Airway epithelial cell (primary cell): ENCODE measurements at places on chromosomes 6 and 20. TPM values are rescaled to one million over a fixed set of nuclear protein-coding genes. Genes with fewer than 3 reads are reported as not detected.

The NKAPL gene
- 0.56 and 1.0 TPM in 2 replicates for total RNA-seq

The IL17F gene
- not detected in 2 replicates for total RNA-seq

The UBE3D gene
- total RNA-seq = 3.0 and 3.9 TPM in 2 replicates

The MMP24 gene
- total RNA-seq = not detected in 2 replicates

The SNAP91 gene
- not detected in 2 replicates for total RNA-seq

The GUCA1A gene
- total RNA-seq = 0.07 TPM in 1 of 2 replicates, not detected in the other

The PGC gene
- not detected in 2 replicates for total RNA-seq

The CFB gene
- total RNA-seq = 3.1 and 3.9 TPM in 2 replicates

The FOXQ1 gene
- 4.7 and 7.7 TPM in 2 replicates for total RNA-seq

The MLN gene
- total RNA-seq = not detected in 2 replicates

The CTAGE9 gene
- not detected in 2 replicates for total RNA-seq

The VPS52 gene
- 20.4 and 33.0 TPM in 2 replicates for total RNA-seq

The RSPO3 gene
- total RNA-seq = not detected in 2 replicates

The NFS1 gene
- 18.4 and 32.9 TPM in 2 replicates for total RNA-seq

The DAAM2 gene
- total RNA-seq = under 0.01 and 1.9 TPM in 2 replicates

The TRIM39 gene
- 11.7 and 12.5 TPM in 2 replicates for total RNA-seq

The LHFPL5 gene
- 0.21 TPM in 1 of 2 replicates, not detected in the other for total RNA-seq
